ENCODE measurements at places on chromosomes 12 and 14. TPM values are rescaled to one million over a fixed set of nuclear protein-coding genes. Genes with fewer than 3 reads are reported as not detected.

DLK1 gene
- 170 TPM for total RNA-seq

CPNE6 gene
- not detected for total RNA-seq

C12orf50 gene
- total RNA-seq = not detected

BCL2L2 gene
- total RNA-seq = 33.3 TPM

LHX5 gene
- total RNA-seq = not detected

SOAT2 gene
- 0.41 TPM for total RNA-seq

SLC6A12 gene
- 15.2 TPM for total RNA-seq

CCDC177 gene
- not detected for total RNA-seq

RTN1 gene
- total RNA-seq = 7.9 TPM

CATSPERB gene
- 0.99 TPM for total RNA-seq

SLC7A7 gene
- total RNA-seq = 33.2 TPM

OTX2 gene
- 0.23 TPM for total RNA-seq

SUDS3 gene
- 51.2 TPM for total RNA-seq

COCH gene
- total RNA-seq = 2.3 TPM

PIWIL1 gene
- total RNA-seq = 0.35 TPM

CLEC7A gene
- total RNA-seq = 4.7 TPM

NFE2 gene
- 6.6 TPM for total RNA-seq

MFAP5 gene
- 42.2 TPM for total RNA-seq

BMP4 gene
- 28.6 TPM for total RNA-seq
